T-helper 22 cell (primary cell): ENCODE measurements at places on chromosomes 3 and 15.

DNA sequence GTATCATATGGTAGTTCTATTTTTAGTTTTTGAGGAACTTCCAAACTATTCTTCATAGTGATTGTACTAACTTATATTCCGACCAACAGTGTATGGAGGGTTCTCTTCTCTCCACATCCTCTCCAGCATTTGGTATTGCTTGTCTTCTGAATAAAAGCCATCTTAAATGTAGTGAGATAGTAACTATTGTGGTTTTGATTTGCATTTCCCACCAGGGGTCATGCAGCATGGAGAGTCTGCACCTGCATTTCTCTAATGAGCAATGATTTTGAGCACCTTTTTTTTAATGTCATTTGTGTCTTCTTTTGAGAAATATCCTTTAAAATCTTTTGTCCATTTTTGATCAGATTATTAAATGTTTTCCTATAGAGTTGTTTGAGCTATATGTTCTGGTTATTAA is 718.5 kb downstream of the ZBBX start:
- DNase-seq = no peak

DNA sequence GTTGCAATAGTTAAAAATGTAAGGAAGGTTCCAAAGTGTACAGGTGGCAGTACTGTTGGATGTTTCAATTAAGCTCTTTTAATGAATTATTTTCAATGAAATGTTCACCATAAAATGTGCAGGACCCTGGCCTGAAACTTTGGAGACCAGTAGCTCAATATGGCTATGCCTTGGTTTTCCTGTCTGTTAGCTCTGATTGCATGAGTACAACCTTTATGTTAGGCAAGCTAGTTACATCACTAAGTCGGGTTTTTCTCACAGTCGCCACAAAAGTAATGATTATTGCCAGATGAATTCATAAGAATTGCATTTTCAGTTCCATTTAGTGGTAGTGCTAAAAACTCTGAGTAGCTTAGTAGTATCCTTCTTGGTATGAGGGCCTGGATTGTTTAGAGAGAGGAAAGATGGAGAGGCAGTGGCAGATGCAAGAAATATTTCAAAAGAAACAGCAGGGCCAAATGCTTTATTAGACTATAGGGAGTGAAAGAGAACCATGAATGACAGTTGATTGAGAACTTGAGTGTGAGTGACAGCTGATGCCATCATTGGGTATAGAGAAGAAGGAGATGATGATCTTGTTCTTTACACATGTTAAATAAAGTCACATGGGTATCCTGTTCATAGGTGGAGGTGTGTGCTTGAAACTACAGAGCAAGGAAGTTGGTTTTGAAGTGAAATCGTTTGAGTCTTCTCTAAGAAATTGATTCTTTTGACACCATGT is 109.5 kb downstream of the AKAP13 start:
- no peak for DNase-seq

DNA sequence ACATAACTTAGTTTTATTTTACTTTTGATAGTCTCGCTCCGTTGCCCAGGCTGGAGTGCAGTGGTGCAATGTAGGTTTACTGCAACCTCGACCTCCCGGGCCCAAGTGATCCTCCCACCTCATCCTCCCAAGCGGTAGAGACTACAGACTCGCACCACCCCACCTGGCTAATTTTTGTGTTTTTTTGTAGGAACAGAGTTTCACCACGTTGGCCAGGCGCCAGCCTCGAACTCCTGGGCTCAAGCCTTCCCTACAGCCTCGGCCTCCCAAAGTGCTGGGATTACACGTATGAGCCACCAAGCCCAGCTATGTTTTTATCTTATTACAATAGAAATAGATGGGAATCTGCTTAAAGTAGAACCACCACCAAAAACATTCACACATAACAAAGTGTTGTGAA is 2.9 kb downstream of the RNU5A-1 start:
- DNase-seq = no peak

GRCh38 chr3:193452338-193452737 is 73.8 kb upstream of the ATP13A5 start:
- no peak for DNase-seq

GRCh38 chr3:137110392-137110996 is 152.7 kb downstream of the IL20RB start:
- no peak for DNase-seq

DNA sequence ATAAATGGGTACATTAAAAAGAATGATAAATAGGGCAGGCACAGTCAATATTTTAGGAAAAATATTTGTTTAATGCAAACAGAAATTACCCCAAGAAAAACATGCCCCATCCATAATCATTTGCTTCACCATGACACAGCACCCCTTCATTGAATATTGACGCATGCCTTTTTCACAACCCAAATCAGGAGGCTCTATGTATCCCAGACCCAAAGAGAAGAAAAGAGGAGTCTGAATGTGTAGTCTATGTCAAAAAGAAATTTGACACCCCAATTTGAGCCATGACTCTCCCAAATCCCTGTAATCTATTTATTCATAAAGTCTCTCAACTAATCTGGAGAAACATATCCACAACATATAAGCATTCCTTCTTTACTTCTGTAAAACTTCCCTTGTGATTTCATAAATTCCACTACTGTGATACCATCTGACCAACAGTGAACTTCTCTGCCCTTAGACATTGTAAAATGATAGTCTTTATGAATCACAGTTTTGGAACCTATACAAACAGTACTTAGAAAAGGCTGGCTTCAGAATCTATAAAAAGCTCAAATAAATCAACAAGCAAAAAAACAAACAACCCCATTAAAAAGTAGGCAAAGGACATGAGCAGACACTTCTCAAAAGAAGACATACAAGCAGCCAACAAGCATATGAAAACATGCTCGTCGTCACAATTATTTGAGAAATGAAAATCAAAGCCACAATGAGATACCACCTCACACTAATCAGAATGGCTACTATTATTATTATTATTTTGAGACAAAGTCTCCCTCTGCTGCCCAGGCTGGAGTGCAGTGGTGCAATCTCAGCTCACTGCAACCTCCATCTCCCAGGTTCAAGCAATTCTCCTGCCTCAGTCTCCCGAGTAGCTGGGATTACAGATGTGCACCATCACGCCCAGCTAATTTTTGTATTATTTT is 53.4 kb upstream of the XRN1 start:
- no peak for DNase-seq

- no peak for DNase-seq
Measured at GRCh38 chr3:14415501-14415900, 13.1 kb downstream of the SLC6A6 start.

GRCh38 chr3:180072786-180073185 is 36.0 kb upstream of the PEX5L start:
- DNase-seq = no peak

DNA sequence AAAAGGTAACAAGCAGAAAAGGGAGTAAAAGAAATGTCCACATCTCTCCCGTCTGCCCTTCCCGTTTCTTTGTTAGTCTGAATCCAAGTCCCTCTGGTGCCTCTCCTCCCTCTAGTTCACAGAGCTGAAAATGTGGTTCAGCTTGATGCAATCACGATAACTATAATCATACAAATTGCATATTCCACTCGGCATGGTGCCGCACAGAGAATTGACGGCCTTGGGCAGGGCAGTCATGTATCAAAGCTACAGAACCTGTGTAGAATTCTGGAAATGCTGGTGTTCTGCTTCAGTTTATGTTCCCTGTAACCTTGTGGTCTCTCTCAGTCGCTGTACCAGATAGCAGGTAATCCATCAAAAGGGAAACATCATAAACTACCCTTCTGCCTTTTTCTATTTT is 562.9 kb upstream of the CBLB start:
- DNase-seq = no peak

- DNase-seq = no peak
Measured at GRCh38 chr15:27358751-27359434, 387.9 kb downstream of the GABRG3 start.

DNA sequence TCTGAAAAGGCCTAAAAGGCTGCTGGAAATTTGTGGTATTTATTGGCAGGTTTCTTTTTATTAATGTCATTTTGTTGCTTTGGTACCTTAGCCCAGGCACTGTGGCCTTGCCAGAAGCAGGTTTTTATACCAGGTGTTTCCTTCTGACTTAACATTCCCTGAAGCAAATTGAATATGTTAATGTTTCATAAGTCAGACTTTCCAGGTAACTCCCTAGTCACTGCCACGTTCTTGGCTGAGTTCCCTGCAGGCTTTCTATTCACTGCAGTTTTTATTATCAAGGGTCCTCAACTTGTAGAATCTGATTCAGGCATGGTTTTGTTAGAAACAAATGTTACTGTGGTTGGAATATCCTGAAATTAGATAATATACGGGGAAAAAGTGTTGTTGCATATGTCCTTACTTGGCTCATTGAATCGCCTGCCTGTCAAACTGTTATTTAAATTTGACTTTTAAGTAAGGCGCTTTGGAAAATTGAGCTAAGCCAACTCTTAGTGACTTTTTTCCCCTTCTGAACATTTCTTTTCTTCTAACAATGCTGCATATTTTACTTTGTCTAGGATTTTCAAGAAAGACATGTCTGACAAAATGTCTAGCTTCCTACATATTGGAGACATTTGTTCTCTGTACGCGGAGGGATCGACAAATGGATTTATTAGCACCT is 22.9 kb downstream of the ITPR1 start:
- no peak for DNase-seq

DNA sequence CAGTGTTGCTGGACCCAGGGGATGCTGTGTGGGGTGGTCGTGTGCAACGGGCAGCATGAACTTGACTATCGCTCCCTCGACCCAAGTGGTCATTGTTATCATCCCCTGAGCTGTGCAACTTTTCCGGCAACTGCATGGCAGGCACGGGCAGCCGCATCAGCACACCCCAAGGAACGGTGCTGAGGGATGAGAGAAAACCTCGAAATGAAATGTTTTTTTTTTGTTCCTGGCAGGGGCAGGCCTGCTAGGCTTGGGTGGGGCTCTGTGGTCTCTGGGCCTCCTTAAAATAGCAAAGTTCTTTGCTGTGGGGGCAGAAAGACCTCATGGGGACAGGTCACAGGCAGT is 51.4 kb downstream of the CORO2B start:
- no peak for DNase-seq

- no peak for DNase-seq
Measured at GRCh38 chr3:138351916-138352550, 3.7 kb downstream of the MRAS start.

GRCh38 chr3:107430996-107431245 is 53.7 kb downstream of the CCDC54 start:
- peak; percentile 0 for DNase-seq

DNA sequence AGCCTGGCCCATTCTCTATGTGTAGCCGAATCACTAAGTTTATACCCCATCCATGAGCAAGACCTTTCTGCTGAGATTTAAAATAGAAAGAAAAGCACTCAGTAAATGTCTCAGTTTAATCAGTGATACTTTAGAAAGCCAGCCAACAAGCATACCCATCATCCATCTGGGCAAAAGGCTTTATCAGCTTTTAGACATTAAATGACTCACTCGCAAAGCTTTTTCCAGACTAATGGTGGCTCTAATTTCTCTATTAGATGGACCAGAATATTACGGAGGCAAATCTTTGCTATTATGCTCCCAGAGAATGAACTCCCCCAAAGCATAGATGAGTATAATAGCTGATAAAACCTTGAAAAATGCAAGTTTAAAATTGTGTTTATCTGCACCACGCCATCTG is 727.8 kb downstream of the GBE1 start:
- no peak for DNase-seq

GRCh38 chr3:133661454-133662277 is at the start of gene TOPBP1:
Gene TOPBP1, minus strand, starts transcription at chr3:133661941. Its CDS starts 814 bp downstream, at chr3:133661127.
- DNase-seq = peak; percentile 77

- DNase-seq = no peak
Measured at GRCh38 chr15:68217341-68217740, 12.2 kb downstream of the CLN6 start.

DNA sequence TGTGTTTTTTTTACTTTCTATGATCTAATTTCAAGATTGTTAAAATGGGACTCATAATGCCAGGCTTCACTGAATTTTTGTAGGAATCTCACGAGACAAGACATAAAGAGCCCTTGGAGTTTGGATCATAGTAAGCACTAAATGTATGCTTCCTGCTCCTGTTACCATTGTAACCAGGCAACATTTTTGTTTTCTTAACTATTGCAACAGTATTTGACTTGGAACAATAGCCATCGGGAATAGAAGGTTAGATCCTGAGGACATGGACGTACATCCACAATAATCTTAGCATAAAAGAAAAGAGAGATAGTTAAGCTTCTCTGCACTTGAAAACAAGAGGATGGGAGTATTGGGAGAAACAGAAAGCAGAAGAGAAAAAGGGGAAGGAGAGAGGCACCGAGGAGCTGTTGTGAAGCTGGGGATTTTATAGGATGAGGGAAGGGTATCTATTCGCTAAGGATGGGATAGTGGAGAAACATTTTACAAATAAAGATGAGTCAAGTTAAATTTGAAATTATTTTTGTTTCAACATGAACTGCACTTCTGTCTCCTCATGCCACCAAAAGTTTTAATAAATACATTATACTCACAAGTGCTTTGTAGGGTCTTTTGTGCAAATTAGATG is 131.4 kb downstream of the TMCO5A start:
- DNase-seq = no peak

DNA sequence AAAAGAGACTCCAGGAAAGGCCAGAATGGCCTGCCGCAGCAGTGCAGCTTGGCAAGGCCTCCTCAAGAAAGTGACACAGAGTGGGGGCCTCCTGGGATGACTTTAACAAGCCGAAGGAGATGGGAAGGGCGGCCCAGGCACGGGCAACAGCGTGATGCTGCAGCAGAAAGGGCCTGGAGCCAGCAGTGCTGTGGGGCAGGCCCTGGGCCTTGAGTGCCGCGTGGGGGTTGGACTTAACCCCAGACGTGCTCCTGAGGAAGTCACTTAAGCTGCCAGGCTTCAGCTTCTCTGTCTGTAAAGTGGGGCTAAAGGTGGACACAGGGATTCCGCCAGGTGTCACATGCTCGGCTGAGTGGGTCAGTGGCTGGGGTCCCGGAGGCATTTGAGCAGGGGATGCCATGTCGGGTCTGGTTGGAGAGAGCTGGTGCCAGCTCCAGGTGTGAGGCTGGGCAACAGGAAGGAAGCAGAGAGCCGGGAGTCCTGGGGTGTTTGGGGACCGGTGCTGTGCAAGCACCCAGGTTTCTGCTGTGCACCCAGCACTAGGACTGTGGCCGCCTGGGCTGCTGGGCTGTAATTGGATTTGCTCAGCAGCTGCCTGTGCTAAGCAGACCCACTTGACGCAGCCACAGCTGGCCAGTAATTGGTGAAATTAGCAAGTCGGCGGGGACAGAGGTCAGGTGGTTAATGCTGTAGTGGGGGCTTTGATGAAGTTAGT is 7.8 kb downstream of the DNAJB8 start:
- no peak for DNase-seq

GRCh38 chr3:42117175-42118008 is 26.2 kb downstream of the TRAK1 start:
- no peak for DNase-seq
